ENCODE measurements at places on chromosomes 7 and 10.

DNA sequence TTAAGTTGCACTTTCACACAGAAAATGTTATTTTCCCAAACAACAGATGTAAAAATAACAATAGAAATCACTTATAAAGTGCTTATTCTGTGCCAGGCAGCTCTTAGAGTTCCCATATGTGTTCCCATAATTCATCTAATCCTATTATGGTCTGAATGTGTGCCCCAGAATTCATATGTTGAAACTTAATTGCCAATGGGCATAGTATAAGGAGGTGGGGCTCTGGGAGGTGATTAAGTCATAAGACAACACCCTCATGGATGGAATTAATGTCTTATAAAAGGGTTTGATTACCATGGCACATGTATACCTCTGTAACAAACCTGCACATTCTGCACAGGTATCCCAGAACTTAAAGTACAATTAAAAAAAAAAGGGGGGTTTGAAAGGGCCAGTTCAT lies 92.7 kb downstream of the FZD1 start:
- no peak for DNase-seq

GRCh38 chr10:96387601-96388000 lies 28.8 kb upstream of the OPALIN start:
- no peak for DNase-seq

- peak; percentile 61 for DNase-seq
These were observed 110.6 kb downstream of the KCNMA1 start for GRCh38 chr10:77526868-77527617.

DNA sequence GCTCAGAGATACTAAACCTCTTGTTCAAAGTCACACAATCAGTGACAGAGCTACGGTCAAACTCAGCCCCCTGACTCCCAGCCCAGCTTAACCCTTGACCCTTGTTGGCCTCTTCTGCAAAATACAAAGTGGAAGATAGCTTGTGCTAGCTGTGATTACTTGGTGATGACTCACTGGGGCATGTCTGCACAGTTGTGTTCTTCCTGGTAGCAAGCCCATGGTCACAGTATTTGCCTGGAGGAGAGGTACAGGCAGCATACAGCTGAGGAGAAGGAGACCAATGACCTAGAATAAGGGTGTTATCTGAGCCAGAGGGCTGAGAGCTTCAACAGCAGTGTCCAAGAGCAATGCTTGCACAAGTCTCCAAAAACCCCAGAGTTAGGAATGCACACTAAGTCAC lies 5.7 kb upstream of the HSPA12A start:
- no peak for DNase-seq

GRCh38 chr10:23694446-23694920 lies 255.6 kb downstream of the OTUD1 start:
- no peak for DNase-seq

DNA sequence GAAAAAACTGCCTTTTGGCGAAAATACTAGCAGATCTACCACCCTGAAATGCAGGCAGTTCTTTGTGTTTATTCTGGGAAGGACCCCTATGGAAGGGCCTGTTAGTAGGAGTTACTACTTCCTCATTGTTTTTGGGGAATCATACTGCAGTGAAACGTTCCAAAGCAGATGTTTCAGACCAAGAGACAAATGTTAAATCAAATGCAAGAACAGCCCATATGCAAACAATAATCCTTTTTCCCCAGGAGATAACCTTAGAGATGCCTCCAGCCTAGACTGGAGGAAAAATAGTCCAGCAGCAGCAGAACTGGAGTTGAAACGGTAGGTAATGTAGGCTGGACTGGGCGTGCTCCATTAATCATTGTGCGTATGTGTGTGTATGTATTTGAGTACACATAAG lies 65.9 kb upstream of the VWDE start:
- no peak for DNase-seq

DNA sequence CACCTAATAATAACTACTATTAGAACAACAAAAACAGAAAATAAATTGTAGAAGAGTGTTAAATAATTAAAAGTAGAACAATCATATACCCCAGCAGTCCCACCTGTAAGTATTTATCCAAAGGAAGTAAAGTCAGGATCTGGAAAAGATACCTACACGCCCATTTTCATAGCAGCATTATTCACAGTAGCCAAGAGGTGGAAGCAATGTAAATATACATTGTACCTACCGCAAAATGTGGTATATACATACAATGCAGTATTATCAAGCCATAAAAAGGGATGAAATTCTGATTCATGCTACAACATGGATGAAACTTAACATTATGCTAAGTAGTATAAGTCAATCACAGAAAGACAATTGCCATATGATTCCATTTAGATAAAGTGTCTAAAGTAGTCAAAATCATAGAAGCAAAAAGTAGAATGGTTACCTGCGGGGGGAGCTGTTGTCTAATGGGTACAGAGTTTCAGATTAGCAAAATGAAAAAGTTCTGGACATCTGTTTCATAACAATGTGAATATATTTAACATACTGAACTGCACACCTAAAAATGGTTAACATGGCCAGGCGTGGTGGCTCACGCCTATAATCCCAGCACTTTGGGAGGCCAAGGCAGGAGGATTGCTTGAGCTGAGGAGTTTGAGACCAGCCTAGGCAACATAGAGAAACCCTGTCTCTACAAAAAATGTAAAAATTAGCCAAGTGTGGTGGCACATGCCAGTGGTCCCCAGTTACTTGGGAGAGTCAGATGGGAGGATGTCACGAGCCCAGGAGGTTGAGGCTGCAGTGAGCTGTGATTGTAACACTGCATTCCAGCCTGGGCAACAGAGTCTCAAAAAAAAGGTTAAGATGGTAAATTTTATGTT lies 6.0 kb upstream of the TMED4 start:
- peak; percentile 65 for DNase-seq

GRCh38 chr10:110619514-110620397 lies 24.4 kb upstream of the RBM20 start:
- DNase-seq: no peak

- DNase-seq: peak; percentile 66
These were observed 16.3 kb upstream of the ZMIZ1 start for GRCh38 chr10:79052291-79053080.

GRCh38 chr7:113087071-113087998 lies 708 bp upstream of the GPR85 start:
- DNase-seq: no peak

DNA sequence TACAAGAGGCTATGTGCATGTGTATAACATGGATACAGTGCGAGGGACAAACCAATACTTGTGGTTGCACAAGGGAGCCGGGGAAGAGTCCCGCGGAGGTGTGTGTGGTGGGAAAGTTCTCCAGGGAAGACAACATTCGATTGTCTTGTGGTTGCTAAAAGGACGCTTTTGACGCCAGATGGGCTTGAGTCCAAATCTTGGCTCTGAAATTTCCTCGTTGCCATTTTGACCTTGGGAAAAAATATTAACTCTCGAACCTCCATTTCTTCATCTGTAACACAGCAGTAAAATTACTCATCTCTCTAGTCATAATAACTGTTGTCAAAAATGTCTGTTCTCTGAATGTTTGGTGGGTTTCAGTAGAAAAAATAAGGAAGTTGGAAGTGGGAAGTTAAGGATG lies 16.5 kb downstream of the PLXDC2 start:
- no peak for DNase-seq

GRCh38 chr10:22554461-22555182 lies 159.8 kb downstream of the PIP4K2A start:
- peak; percentile 23 for DNase-seq

GRCh38 chr10:102119417-102120141 lies 589 bp downstream of the LDB1 start:
- peak; percentile 95 for DNase-seq

DNA sequence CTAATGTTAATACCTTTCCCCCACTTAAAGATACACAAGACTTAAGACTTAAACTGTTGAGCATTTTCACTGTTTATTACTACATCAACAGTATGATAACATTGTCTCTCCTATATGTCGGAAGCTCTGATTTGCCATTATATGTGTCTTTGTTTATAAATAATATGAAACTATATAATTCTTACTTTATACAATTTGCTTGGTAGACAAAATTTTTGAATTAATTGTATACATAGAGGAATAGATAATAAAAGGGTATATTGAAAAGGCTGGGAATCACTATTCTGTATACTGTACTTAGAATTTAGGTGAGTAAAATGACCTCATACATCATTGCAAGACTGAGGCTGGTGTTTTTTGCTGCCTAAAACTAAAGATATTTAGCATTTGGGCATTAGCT lies 82.1 kb upstream of the HDAC9 start:
- DNase-seq: no peak

GRCh38 chr10:85491652-85492051 lies 874.9 kb downstream of the GRID1 start:
- DNase-seq: no peak

DNA sequence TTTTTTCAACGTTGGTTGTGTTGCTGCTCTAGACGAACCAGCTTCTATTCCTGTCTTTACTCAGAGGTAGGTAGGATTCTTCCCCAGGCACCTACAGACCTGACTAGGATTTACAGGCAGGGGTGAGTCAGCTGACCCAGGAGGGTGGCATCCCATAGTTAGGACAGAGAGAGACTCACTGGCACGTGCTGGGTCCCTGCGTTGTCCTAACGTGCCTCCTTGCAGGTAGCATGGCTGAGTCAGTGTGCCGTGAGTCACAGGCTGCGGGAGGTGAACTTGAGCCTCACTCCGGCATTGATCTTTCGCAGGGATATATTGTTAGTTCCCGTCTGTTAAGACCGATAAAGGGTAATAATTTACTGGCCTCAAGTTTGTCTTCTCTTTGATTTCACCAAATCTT lies 96.5 kb downstream of the PFKFB3 start:
- DNase-seq: peak; percentile 84

DNA sequence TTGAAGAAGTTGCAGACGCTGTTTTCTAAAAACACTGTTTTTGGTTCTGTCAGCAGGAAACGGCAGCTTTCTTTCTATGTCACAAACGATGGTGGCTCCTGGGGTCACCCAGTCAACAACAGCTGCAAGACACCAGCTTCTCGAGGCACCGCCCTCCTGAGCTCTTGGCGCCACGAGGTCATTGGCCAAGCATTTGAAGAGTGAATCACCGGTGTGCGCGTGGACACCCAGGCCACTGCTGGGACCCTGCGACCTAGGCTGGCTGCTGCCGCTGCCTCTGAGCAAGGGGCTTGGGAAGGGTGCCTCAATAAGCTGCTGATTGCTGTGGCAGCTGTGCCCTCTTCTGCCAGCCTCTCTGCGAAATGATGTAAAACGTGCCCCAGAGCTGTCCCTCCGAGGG lies 22.5 kb upstream of the VIPR2 start:
- no peak for DNase-seq

DNA sequence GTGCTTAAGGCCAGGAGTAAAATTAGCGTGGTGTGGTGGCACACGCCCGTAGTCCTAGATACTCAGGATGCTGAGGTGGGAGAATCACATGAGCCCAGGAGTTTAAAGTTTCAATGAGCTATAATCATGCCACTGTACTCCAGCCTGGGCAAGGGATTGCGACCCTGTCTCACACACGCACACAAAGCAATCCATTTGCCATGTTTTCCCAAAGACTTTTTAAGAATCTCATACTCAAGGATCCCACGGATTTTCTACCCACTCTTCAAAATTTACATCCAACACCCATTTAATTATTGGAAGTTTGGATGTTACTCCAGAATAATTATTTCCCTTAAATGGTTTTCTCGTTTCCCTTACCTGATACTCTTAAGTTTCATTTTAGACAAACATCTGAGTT lies 47.9 kb downstream of the IGF2BP3 start:
- no peak for DNase-seq

- DNase-seq: no peak
These were observed 355.8 kb upstream of the VSTM2A start for GRCh38 chr7:54186336-54186735.

- no peak for DNase-seq
These were observed 59.8 kb downstream of the ARID5B start for GRCh38 chr10:61961278-61961677.

- no peak for DNase-seq
These were observed 98.9 kb downstream of the KMT2C start for GRCh38 chr7:152336754-152337368.

GRCh38 chr7:6705959-6706665 lies 635 bp downstream of the ZNF12 start:
- peak; percentile 85 for DNase-seq

DNA sequence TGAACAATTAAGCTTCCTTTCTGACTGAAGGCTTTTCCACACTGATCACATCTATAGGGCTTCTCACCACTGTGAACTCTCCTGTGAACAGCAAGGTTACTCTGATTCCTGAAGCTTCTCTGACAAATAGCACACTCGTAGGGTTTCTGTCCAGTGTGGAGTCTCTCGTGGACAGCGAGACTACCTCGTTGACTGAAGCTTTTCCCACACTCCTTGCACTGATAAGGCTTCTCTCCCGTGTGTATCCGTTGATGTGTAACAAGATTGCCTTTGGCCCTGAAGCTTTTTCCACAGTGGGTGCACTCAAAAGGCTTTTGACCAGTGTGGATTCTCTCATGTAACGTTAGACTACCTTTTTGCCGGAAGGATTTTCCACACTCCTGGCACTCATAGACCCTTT lies 4.4 kb downstream of the ZNF32 start:
- no peak for DNase-seq

GRCh38 chr10:119306986-119307392 lies 99.6 kb downstream of the GRK5 start:
- DNase-seq: no peak

DNA sequence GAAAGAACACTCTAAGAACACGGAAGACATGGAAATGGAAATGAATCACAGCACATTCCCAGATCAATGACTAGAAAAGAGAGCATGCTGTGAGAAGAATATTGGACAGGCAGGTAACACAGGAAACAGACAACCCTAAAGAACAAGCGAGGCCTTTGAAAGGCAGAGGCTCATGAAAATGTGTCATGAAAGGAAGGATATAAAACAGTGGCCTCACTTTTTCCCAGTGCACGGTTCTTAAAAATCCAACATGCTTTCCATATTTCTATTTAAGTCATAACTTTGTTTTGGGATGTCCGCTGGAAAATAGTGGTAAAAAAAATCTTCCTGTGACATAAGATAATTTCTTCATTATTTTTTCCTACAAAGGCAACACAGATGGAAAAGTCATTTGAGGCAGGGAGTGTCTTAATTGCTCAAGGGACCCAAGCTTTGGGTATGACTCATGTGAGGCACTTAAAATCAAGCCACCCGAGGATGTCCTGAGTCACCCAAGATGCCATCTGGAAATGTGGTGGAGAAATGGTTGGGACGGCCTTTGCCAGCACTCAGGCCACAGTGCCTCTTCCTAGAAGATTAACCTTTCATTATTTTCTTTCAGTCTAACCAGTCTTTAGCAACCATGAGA lies 17.0 kb downstream of the ITIH5 start:
- no peak for DNase-seq

- no peak for DNase-seq
These were observed 1.7 kb downstream of the TUBGCP2 start for GRCh38 chr10:133306941-133307379.

DNA sequence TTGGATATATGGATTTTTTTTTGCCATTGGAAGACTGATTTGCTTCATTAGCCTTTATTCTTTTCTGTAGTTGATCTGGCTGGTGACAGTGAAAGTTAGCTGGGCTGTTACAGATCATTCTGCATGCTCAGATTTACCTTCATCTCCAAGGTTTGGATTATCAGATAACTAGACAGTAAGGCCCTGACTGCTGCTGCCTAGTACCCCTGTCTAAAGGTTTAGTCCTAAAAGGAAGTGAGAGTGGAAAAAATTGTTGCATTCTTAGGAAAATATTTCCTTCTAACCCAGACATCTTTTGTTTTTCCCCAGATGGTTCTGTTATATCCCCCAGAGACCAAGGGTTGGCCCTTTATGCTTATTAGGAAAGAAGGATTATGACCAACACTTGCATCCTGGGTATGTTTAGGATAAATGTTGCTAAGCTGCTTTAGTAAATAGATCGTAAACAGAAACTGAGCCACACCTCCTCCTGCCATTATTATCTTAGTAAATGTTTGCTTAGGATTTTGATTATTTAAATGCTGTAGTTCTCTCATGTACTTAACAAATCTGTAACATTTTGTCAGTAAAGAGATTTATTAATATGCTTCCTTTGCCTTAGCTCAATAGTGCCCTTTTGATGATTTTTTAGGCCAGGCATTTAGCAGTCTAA lies 44.4 kb downstream of the MCU start:
- DNase-seq: no peak

Data from lower leg skin (tissue), 4 donors.